ELR (cell line): ENCODE measurements at places on chromosomes 5 and 9.

GRCh38 chr9:72855890-72856523, 96.8 kb downstream of the ALDH1A1 start:
- no peak for DNase-seq

- DNase-seq, result no peak
Observed at GRCh38 chr5:168734119-168734518, 155.0 kb upstream of the PANK3 start.

DNA sequence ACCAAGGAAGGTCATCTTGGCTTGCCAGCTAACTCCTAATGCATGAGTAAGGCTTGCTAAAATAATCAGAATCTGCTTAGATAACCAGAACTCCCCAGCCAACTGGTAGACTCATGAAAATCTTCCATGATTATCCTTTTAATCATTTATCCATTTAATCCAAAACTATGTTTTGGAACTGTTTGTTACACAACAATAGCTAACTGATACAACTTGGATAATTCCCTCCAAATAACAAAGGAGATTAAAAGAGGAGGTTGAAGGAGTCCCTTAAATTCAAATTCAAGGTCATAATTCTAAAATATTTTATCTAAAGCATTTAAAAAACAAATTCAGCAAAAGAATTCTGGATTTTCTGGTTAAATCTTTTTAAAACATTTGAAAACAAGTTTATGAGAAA, 222.1 kb downstream of the DEPDC1B start:
- no peak for DNase-seq

DNA sequence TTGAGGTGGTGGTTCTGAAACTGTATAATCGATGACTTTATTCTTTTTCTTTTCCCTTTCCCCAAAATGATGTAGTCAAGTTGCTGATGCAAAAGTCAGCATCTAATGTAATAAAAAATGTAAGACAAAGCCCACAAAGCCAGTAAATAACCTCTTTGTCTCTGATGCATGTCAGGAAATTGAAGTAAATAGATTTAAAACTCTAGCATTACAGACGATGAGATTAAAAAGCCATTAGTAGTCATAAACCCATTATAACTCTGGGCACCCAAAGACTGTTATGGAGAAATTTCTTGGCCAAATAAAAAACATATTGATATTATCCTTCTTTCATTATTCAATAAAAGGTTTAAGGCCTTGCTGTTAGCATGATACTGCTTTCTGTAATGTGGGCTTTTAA, 548.7 kb downstream of the TUSC1 start:
- DNase-seq, result no peak

DNA sequence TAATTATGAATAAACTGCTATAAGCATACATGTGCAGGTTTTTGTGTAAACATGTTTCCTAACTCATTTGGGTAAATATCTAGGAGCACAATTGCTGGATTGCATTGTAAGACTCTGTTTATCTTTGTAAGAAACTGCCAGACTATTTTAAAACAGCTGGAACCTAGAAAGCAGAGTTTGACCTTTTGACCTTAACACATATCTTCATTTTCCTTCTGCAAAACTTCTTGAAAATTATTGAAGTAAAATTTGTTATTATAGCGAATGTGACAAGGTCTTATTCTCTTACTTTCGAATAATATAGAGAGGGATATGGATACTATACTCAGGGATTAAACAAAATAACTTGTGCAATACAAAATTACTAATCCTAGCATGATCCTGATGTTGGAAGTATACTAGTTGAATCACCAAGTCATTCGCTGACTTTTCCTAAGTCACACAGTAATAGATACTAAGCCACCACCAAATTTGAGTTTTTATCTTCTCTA, 3.2 kb upstream of the ANXA1 start:
- DNase-seq, result peak; percentile 77
